ENCODE measurements at places on chromosomes 7 and 10.

DNA sequence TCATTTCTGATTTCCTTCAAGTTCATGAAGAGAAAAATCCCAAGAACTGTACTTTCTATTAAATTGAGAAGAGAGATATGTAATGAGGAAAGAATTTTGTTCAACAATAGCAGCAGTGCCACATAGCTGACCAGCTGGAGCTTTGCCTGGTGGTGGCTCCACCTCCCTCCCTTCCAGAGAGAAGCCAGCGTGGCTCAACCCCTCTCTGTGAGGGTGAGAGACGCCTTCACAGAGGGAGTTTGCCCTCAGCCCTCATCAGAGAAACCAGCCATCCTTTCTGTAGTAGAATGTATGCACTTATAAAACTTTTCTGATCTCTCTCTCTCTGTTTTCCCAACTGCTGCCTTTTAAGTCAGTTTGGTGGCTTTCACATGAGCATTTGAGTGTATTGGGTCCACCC lies 20.5 kb upstream of the COL1A2 start:
- DNase-seq: no peak

DNA sequence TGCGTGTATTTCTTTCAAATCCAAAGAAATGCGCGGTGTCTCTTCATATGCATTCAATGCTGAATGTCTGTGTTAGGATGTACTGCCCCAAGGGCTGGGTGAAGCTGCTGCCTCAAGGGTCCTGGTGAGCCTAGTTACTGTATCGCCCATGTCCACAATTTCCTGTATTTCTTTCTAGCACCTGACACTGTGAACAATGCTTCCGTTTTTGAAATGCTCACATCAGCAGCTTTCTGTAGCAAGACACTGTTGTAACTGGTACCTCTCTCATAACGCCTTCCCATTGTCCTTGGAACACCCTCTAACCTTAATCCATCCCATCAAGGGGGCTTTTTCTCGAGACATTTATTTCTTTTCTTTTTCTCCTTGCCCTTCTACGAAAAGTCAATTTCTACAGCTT lies 25.1 kb downstream of the NRP1 start:
- no peak for DNase-seq

DNA sequence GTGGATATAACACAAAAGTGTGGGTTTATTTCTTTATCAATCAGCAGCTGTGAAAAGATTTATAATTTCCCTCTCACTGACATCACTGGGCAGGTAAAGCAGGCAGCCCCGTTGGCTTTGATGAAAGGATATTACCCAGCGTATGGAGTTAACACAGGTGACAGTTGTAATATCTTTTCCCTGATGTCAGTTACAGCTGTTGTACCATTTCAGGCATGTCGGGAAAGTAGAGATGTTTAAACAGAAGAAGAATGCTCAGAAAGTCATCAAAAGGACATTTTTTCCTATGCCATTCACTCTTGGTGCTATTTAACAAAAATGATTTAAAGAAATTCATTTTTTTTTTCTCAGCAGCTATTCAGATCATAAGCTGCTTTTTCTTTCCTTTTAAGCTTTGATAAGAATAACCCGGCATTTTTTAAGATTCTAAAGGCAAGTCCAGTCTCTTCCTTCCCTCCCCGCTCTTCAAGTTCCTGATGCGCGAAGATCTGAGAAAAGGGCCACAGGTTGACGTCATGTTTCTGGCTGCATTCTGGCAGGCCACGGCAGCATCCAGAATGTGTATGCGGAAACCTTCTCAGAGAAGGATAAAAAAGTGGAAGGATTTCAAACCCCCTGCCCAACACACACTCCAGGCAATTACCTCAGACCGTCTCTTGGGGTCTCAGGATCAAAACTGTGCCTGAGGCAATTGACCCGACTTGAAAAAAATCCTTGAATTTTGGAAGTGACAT lies 32.5 kb upstream of the ADAM12 start:
- DNase-seq: no peak

- no peak for DNase-seq
These were observed 13.5 kb downstream of the GHITM start for GRCh38 chr10:84152769-84153168.

GRCh38 chr7:41777894-41778596 lies 75.2 kb upstream of the INHBA start:
- no peak for DNase-seq

DNA sequence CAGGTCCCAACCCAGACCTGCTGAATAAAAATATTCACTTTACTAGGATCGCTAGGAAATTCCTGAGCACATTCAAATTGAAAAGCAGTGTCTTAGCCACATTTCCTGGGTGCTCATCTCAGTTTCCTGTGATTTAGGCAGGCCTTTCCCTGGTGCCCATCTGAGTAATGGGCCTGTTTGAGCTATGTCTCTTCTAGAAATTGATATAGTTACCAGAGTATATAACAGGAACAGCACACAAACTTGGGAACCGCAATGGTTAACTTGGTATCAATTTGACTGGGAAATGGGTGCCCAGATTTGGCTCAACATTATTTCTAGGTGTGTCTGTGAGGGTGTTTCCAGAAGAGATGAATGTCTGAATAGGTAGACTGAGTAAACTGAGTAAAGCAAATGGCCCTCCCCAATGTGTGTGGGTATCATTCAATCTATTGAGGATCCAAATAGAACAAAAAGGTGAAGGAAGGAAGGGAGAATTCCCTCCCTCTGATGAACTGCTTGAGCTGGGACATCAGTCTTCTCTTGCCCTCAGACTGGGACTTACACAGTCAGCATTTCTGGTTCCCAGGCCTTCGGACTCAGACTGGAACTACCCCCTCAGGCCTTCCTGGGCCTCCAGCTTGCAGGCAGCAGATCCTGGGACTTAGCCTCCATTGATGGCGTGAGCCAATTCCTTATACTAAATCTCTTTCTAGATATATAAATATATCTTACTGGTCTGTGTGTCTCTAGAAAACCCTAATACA lies 99.1 kb downstream of the CCDC71L start:
- no peak for DNase-seq

DNA sequence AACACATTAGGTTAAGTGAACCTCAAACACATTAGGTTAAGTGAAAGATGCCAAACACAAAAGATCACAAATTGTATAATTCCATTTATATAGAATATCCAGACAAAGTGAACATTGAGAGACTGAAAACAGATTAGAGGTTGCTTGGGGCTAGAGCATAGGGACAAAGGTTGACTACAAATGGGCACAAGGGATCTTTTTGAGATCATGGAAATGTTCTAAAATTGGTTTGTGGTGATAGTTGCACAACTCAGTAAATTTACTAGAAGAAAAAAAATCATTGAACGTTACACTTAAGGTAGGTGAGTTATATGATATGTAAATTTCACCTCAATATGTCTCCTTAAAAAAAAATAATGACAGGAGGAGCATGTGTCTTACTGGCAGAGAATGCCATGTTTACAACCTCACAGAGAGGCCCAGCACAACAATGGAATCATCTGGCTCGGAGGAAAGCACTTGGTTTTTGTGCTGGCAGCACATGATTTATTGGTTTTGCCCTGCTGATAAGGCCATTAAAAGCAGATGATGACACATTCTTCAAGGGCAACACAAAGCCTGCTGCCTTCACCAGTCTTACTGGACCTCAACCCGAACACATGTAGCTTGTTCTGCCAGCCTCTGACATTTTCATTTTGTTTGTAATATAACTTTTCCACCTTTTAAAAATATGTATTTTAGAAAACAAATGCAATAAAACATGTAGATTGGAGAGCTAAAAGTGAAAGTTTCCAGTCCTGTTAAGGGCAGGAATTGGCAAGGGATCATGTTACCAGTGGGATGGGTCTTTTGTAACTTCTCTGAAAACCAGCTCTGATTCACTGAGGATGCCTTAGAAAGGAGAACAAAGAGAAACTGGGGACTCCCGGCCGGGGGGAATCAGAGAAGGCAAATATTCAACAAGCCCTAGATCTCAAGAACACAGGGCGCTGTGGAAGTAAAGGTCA lies 11.9 kb upstream of the LMOD2 start:
- DNase-seq: no peak

GRCh38 chr7:45873355-45873754 lies 473 bp upstream of the CCDC201 start:
- DNase-seq: no peak

GRCh38 chr10:115118346-115118745 lies 25.2 kb downstream of the ATRNL1 start:
- DNase-seq: no peak

DNA sequence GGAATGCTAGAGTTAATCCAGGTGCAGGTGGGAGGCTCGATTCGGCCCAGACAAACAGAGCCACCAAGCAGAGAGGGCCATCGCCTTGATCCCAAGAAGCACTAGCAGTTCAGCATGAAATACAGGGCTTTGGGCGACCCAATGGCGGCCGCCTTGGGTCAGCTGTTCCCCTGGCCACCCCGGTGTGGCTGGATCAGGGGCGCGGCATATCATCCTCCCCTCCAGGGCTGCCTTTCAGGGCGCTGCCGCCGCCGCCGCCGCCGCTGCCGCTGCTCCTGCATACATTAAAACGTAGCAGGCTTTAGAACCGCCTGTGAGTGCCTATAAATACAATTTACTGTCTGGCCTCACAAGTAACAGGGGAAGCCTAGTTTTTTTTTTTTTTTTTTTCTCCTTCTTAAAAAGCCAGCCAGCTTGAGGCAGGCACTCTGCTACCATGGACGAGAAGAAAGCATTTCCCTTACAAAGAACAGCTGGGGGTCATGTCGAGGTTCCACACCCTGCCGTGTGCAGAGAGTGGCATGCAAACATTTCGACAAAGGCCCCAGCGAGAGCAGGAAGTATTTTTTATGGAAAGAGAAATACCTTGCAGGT lies 57.7 kb upstream of the EFCAB10 start:
- no peak for DNase-seq

DNA sequence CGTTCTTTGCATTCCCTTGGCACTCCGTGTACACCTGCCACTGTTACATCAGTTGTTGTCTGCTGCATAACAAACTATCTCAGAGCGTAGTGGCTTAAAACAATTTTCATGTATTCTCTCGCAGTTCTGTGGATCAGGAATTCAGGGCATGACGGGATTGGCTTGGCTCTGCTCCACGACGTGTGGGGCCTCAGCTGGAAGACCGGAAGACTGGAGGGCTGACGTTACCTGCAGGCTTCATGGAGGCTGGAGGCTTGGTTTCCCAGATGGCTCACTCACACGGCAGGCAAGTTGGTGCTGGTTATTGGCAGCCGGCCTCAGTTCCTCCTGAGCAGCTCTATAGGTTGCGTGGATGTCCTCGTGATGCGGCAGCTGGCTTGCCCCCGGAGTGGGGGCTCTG lies 25.5 kb downstream of the NYAP1 start:
- DNase-seq: no peak

DNA sequence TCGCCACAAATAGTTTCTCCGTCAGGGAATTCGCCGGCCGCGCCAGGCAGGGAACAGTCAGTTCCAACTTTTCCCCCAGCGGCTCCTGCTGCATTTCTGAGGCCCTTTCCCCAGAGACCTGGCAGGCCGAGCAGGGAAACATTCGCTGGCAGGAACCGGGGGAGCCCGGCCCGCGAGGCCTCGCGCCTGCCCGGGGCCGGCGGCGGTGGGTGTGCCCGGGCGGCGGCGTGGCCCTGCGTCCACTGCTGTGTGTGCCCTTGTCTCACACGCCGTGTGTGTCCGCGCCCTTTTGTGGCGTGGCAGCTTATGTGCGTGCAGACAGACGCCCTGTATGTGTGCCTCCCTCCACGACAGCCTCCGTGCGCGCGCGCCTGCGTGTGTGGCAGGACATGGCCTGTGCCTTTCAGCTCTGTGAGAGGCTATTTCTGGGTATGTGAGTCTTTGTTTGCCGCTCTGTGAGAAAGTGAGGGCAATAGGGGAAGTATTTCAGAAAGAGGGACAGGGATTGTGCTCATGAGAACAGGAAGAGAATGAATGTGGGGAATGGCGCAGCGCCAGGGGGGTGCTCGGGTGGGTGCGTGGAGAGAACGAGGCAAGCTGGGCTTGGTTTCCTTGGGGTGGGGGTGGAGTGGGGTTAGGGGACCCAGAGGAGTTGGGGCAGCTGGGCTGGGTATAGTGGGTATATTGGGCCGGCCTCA lies 689 bp upstream of the SMARCD3 start:
- no peak for DNase-seq

DNA sequence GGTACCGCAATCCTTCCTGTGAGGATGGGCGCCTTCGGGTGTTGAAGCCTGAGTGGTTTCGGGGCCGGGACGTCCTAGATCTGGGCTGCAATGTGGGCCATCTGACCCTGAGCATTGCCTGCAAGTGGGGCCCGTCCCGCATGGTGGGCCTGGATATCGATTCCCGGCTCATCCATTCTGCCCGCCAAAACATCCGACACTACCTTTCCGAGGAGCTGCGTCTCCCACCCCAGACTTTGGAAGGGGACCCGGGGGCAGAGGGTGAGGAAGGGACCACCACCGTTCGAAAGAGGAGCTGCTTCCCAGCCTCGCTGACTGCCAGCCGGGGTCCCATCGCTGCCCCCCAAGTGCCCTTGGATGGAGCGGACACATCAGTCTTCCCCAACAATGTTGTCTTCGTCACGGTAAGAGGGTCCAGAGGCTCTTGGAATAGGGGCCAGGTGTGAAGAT lies 1.7 kb downstream of the MEPCE start:
- no peak for DNase-seq

DNA sequence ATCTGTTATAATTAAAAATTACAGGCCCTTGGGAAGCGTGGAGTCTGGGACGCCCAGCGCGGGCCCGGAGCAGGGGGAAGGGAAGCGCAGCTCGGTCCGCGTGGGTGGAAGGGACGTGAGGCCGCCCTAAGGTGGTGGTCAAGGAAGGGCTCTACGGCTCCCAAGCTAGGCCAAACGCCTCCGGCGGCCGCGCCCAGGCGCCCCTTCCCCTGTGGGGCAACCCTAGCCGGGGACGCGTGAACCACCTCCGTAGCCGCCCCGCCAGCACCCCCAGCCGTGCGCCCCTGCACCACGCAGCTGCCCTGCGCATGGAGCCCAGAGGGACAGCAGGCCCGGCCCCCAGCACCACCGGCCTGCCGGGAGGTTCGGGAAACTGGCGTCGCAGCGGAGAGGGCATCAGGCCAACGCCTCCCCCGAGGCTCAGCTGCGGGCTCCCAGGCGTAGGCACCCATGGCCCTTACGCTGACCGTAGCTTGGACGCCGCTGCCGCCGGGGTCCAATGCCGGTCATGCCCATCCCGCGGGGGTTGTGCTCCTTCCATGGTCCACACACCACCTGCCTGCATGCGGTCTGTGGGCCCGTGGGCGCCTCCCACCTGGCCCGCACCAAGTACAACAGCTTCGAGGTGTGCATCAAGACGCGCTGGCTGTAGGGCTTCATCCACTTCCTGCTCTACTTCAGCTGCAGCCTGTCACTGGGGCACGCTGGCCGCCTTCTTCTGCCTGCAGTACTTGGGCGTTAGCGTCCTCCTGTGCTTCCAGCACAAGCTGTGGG lies 166.7 kb downstream of the SEPTIN7 start:
- DNase-seq: no peak

- no peak for DNase-seq
These were observed 457.3 kb downstream of the ETV1 start for GRCh38 chr7:13532028-13532753.

DNA sequence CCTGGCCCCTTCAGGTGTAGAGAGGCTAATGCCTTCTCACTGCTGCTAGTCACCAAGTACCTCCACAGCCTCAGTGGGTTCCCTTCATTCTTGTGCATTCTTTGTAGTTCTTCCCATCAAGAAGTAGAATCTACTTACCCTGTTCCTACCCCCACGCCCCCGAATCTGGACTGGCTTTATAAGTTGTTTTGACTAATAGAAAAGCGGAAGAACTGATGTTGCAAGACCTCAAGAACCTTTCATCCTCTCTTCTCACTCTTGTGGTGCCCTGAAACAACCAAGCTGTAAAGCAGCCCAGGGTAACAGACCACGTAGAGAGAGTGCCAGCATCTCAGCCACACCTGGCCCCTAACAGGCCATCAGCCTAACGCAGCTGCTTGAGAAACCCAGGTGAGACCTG lies 23.2 kb upstream of the LAMB1 start:
- DNase-seq: no peak

GRCh38 chr7:21844742-21845141 lies 101.0 kb downstream of the CDCA7L start:
- DNase-seq: no peak

Measured in activated CD4-positive, alpha-beta T cell treated with anti-CD3 and anti-CD28 coated beads for 24 hours (primary cell).